ENCODE measurements at places on chromosomes 3 and 15.

DNA sequence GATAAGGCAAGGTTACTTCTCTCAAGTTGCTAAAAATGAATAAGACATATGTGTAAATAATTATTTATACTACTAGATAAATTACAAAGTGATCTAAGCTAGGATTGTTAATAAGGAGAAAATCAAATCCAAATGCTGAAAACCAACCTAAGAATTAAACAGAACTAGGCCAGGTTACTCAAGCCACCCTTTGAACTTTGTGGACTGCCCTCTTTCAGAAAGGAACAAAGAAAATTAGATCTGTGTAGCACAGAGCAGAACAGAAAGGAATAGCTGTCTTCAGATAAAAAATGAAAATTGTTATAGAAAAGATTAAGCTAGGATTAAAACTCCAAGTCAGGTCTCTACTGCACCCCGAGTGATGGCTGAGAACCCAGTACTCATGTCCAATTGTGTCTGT lies 158.2 kb upstream of the LRIG1 start:
- DNase-seq, result no peak

- DNase-seq, result no peak
These were observed 42.2 kb downstream of the SLC9A9 start for GRCh38 chr3:143806038-143806437.

DNA sequence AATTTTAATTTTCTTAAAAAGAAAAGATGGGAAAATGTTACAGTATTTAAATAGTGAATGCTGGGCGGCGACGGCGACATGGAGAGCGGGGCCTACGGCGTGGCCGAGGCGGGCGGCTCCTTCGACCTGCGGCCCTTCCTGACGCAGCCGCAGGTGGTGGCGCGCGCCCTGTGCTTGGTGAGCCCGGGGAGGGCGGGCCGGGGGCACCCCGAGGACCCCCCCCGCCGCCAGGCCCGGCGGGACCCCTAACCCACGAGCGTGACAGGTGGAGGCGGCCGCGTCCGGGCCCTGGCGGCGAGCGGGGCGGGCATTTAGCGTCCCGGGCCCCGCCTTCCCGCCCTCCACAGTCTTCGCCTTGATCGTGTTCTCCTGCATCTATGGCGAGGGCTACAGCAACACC lies 38.4 kb upstream of the GOLGA8J start:
- no peak for DNase-seq

DNA sequence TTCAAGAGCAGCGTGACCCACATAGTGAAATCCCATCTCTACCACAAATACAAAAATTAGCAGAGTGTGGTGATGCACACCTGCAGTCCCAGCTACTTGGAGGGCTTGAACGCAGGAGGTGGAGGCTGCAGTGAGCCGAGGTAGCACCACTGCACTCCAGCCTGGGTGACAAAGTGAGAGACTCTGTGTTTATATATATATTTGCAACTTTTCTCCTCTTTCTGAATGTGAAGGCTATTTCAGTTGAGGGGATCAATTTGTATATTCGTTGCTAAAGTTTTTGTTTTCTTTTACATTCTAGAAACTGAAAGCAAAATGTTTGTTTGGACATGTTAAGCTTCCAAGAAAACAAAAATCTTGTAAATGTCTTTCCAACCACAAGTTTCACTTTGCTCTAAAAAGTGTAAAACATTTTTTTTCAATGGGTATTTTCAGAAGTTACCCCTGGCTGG lies 29.8 kb upstream of the FAM98B start:
- DNase-seq, result no peak

DNA sequence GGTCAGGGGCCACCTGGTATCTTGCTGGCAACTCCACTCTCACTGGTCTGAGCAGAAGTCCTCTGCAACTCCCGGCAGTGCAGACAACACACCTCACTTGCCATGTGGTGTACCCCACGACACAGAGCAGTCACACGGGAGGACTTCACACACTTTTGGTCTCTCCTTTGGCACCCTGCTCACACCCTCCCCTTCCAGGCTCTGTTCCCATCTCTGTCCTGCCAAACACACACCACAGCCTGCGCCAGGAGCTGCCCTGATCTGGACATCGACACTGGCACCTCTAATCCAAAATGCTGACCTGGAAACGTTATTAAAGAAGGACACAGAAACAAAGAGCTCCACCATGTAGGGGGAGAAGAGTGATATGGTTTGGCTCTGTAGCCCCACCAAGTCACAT lies 57.2 kb downstream of the SLC41A3 start:
- DNase-seq, result no peak

DNA sequence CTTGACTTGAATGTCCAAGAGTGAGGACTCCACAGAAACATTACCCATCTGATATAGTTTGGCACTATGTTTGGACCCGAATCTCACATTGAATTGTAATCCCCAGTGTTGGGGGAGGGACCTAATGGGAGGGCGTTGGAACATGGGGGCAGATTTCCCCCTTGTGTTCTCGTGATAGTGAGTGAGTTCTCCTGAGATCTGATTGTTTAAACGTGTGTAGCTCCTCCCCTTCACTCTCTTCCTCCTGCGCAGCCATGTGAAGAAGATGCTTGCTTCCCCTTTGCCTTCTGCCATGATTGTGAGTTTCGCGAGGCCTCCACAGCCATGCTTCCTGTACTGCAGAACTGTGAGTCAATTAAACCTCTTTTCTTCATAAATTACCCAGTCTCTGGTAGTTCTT lies 273.9 kb upstream of the TBC1D5 start:
- DNase-seq, result no peak

- peak; percentile 78 for DNase-seq
These were observed 225.6 kb downstream of the ADAMTS9 start for GRCh38 chr3:64462203-64462602.

DNA sequence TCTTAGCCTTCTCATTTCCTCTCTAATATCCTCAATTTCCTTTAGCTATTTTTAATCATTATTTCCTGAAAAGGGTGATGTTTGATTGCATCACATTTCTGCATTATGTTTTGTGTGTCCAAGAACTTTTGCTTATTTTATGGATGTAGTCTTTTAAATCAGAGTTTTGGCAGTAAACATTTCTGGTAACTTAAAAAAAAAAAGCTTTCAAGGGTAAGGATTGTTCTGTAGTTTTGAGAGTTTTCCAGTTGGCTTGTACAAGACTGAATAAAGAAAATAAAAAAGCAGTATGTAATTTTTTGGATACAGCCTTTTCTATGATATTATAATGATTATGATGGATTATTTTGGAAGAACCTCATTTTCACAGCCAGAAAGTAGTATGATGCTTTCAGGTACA lies 99.4 kb downstream of the DHX36 start:
- DNase-seq, result no peak

- DNase-seq, result no peak
These were observed 302.2 kb upstream of the NR2E3 start for GRCh38 chr15:71508081-71508682.

DNA sequence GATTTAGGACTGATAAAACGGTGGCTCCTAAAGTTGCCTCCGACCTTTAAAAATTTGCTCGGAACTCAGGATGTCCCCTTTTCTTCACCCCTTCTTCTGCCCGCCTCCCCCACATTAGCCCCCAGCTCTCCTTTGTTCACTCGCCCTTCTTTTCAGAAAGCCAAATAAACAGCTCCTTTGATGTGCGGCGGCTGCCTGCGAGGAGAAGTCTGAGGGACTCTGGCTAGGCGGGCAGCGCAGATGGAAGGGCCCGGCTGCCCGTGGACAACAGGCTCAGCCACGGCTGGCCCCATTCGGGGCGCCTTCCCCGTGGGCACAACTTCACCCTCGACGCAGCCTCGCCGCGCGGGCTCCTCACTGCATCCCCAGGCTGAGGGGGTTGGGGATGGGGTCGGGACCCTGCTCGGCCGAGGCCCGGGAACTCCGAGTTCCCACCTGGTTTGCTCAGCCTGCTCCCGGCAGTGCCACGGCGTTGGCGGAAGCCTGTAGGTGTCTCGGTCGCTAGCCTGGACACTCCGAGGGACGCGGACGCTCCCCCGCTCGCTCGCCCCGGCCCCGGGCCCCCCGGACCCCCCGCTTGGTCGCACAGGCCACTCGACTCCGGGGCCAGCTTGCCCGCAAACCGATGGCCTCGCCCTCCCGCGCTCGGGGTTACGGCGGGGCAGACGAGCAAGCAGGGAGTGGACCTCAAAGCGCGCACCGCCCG lies 897 bp upstream of the TLE3 start:
- DNase-seq, result peak; percentile 33

- DNase-seq, result peak; percentile 70
These were observed 63.1 kb downstream of the ITGA11 start for GRCh38 chr15:68368731-68369435.

GRCh38 chr3:5149306-5149880 lies 27.3 kb downstream of the ARL8B start:
- no peak for DNase-seq

DNA sequence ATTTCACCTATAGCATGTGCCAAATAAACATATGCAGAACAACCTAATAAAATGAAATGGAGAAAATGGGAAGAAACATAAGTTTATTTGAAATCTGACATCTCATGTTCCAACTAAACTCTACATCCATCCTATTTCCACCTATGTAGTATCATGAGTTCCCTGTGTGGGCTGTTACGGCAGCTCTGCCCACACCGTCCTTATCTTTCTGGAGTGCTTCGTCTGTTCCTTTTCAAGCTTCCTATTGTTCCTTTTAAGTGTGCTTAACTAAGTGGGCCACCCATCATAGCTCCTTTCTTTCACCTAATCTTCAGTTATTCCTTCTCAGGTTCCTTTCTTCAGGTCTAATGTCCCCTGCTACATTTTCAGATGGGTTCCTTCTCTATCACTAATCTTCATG lies 17.3 kb downstream of the RYR3 start:
- no peak for DNase-seq

GRCh38 chr3:115246461-115247020 lies 99.5 kb upstream of the ZBTB20 start:
- no peak for DNase-seq

GRCh38 chr3:114363554-114364202 lies 69.8 kb downstream of the TIGIT start:
- peak; percentile 48 for DNase-seq

GRCh38 chr15:98805434-98806274 lies 157.3 kb downstream of the IGF1R start:
- no peak for DNase-seq

DNA sequence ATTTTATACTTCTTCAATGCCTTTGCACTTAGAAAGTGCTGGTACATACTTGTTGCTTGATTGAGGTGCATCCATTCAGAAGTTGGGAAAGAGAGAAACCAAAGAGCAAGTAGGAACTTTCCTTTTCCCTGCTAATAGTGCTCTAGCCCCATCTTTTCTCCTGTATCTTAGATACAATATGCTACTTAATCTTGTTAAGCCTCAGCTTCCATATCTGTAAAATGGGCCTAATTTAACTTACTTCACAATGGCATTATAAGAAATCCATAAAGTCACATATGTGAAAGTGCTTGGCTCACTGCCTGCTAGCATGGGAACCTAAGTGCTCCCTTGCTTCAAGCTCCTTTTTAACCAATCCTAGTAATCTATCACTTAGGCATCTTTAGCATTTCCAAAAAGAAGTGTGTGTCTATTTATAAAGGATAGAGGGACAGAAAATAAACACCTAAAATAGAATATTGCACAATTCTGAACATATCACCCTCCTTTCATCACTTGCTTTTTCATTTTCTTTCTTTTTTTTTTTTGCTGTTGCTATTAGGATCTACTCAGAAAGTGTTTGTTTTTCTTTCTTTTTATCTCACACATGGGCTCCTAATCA lies 28.1 kb downstream of the KCNAB1 start:
- DNase-seq, result no peak

DNA sequence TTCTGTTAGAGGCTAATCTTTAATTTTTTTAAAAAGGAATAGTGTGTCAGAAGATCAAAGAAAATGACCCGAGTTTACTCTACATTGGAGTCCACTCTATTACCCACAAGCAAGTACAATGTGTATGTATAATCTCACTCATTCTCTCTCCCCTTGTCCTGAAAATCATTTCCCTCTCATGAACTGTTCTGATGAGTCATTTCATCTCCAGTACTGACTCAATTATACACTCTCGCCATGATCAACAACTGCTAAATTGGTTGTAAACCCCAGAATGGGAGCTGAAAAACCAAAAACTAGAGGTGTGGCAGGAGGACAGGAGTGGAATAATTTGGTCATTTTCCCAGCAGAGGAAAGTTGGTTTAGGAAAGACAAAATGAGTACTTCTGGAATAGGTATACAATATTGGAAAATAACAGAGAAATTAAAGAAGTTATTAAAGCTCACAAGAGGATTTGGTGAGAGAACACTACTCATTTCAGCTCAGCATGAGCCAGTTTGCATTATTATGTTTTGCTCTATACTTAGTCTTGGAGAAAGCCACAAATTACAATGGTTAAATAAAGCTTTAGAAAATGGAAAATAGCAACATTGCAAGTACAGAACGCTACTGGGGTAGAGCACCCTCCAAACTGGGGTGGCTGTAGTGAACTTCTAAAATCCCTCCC lies 144.3 kb upstream of the PFN2 start:
- no peak for DNase-seq

GRCh38 chr3:117408811-117409210 lies 699.2 kb downstream of the TUSC7 start:
- DNase-seq, result peak; percentile 28

DNA sequence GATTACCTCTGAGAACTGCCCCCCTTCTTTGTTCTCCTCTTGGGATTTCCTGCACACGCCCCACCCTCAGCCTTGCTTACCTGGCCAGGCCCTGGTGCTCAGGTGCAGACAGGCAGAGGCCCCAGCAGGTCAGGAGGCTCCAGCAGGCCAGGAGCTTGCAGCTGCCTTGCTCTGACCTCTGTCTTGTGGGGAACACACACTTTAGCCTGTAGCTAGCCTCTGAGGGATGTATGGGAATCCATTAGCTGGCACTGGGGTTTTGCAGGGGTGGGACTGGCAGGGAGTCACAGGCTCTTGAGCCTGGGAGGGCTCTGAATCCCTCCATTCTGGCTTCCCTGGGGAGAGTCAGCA lies 2.7 kb downstream of the SMAD6 start:
- DNase-seq, result no peak

- DNase-seq, result no peak
These were observed 44.5 kb downstream of the OXSM start for GRCh38 chr3:25834346-25834745.

DNA sequence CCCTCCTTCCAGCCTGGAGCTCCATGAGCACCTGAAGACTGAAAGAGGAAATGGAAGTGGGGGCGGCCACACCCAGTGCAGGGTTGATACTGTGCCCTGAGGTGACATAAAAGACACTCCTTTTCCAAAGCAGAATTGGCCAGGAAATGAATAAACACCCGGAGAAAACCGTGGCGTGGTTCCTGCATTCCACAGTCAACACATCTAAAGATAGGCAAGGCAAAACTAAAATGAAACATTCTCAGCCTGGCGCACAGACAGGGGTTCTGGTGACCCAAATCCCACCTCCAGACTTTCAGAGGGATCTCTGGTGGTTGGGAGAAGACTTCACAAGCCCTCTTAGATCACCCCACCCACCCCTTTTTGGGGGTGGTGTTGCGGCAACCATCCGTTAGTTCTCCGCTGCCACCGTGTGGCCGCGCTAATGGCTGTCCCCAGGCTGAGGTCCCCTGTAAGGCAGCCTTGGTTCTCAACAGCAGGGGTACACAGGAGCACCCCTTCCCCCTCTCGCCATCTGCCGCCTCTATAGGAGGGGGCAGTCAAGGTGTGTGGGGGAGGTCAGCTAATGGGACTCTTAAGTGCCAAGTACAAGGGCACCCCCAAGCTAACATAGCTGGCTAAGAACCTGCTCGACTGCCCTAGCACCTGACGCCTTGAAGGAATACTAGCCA lies 2.5 kb upstream of the MST1R start:
- peak; percentile 49 for DNase-seq

- no peak for DNase-seq
These were observed 165.6 kb upstream of the PRICKLE2 start for GRCh38 chr3:64390893-64391292.
